ENCODE measurements at places on chromosomes 12 and 14.

DNA sequence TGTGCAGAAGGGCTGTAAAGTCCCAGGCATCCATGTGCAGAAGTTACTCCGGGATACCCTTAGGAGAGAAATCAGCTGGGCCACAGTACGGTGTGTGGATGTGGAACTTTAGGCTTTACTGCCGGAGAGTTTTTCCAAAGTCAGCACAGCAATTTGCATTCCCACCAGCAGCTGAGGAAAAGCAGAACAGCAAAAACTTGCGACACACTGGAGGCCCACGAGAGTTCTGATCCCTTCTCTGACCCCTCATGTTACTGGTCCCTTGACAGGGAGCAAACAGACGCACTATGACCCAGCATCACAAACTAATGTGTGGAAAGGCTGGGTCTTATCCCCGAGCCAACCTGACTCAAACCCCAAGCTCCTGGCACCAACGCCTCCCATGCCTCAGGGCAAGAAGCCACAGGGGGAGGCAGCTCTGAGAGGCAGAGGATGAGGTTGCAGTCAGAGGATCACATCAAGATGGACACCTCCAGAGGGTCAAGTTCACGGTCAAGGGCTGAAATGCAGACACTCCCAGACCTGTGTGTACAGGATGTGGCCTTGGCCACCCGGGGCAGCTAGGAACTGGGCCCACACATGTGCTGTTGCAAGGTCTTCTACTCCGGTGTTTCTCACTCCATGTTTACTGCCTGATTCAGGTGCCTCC lies 38.6 kb downstream of the CCDC88C start:
- DNase-seq = no peak

GRCh38 chr12:64566122-64566521 lies 44.2 kb upstream of the RASSF3 start:
- peak; percentile 58 for DNase-seq

DNA sequence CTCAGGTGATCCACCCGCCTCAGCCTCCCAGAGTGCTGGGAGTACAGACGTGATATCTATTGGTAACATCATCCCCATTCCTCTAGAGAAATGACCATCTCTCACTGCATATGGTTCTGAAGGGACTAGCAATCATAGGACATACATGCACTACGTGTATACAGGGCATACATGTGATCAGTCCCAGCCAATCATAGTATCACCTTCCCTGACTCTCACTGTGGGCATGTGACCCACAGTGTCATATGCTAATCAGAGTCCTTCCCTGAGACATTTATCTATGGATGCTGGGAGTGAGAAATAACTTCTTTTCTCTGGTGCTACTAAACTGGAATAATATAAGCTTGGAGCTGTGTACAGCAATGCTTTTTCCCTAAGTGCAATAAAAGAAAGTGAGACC lies 12.1 kb upstream of the FBXW8 start:
- no peak for DNase-seq

GRCh38 chr12:103832048-103832997 lies 8.7 kb downstream of the NT5DC3 start:
- no peak for DNase-seq

- DNase-seq = no peak
These were observed 104.3 kb upstream of the TMCC3 start for GRCh38 chr12:94754653-94755052.

DNA sequence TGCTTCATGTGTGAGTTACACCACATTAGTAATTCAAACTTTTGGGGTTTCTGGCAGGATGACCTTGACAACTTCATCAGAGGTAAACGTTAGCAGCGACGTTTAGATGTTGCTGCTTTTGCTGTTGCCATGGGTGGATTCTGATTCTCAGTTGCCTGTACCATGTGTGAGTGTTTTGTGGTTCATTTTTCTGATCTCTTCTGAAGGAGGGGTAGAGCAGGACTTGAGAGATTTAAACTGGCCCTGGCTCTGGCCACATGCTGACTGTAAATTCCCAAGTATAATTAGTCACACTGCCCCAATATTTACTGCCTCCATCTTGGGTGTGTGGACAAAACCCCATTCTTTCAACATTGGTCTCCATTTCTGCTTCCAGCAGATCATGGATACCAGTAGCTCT lies 110.4 kb downstream of the ETV6 start:
- DNase-seq = no peak

DNA sequence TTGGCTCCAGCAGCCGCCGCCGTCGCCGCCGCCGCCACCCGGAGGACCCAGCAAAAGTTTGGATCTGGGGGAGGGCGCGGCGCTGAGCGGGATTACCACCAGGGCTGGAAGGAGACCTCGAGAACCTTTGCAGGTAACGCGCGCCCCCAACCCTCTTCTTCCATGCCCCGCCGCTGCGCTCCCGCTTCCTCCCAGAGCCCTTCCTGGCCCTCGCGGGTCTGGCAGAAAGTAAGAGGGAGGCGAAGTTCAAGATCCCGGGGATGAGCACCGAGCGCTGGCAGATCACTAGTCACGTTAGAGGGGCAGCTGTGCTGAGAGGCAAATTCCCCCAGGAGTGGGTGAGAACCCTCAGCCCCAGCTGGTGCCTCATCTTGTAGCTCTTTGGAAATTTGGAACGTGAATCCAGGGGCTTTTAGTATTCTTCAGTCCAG lies 3.9 kb downstream of the FLRT2 start:
- peak; percentile 47 for DNase-seq

DNA sequence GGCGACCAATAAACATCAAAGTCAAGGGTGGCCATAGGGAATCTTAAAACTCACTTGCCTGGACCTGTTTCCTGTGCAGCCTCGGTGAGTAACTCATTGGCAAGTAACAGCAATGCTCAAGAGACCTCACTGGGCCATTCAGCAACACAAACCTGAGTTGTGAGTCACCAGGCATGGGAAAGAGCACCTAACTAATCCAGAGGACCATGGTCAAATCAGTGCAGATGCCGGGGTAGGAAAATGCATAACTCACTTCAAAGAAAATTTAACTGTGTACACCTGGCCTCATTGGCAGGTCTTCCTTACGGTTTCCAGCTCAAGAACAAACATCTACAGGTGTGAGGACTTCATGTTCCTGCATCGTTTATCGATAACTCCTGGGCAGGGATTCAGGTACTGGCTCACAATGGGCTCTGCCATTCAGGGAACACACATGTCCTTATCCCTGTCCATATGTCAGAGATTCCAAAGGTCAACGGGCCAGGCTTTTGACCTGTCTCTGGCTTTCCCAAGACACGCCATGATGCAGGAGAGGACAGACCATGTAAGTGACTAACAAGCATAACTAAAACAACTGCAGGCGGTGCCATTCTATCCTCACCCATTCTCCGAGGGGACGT lies 211.8 kb downstream of the ANO2 start:
- peak; percentile 27 for DNase-seq

DNA sequence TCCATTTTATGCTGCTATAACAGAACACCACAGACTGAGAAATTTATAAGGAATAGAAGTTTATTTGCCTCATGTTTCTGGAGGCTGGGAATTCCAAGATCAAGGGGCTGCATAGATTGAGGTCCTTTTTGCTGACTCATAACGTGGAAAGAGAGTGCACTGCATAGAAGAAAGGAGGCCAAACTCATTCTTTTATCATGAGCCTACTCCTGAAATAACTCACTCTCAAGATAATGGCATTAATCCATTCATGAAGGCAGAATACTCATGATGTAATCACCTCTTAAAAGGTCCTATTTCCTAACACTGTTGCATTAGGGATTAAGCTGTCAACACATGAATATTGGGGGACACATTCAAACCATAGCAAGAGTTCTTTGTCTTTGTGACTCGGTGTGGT lies 60.0 kb upstream of the FBXO33 start:
- peak; percentile 91 for DNase-seq

DNA sequence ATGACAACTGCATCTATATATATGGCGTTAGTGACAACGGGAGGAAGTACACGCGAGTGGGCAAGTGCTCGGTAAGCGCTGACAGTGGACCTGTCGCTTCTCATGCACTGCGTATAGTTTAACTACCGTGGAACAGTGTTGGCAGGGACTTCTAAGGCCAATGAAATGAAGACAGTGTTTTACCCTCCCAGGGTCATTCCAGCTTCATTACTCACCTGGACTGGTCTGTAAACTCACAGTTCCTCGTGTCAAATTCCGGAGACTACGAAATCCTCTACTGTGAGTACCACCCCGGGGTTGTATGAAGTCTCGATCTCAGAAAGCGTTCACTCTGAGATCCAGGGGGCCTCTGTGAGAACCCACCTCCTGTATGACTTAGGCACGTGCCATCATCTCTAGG lies 129.2 kb upstream of the EVL start:
- peak; percentile 68 for DNase-seq

- DNase-seq = no peak
These were observed 157.6 kb downstream of the PAH start for GRCh38 chr12:102759466-102759865.

DNA sequence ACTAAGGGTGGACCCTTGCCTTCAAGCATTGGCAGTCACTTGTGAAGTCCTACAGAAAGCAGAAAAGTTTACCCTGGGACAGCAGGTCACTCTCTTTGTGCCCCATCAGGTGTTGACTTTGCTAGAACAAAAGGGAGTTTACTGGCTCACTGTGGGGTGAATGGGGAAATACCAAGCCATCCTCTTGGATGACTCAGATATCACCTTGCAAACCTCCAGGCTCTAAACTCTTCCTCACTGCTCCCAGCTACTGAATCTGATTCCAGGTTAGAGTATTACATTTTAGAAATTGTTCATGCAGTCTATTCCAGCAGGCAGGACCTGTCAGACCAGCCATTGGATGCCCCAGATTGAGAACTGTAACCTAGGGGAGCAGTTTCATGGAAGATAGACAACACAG lies 7.3 kb upstream of the EDDM3B start:
- no peak for DNase-seq

DNA sequence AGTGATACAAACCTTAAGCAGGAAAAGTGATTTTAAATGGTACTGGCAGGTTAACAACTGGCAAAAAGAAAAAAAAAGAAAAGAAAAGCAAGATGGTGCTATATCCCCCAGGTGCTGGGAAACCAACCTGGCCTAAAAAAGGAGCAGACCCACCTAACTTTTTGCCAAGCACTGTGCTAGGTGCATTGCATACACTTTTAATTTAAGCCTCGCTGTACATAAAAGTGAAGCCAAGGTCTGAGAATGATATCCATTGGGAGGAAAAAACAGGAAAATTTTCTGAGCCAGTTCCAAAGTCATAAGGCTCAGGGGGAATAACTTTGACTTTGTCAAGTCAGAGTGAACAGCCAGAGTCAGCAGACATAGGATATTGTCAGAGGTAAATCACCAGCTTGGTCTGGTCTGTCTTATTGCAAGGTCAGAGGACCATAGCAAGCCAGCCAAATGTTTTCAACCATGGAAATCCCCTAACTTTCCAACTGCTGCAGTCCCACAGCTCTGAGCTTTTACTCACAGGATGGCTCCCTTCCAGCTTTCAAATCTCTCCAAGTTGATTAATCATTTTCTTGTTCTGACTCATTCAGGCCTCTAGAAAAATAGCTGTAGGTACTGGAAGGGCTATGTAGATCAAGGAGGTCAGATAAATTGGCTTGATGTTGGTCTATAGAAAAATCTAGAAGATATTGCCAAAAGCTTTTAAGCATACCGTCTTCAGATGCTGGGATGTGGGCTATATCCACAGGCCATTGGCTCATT lies 412.9 kb downstream of the RAD51B start:
- peak; percentile 98 for DNase-seq

GRCh38 chr12:57462251-57462911 lies 2.8 kb downstream of the GLI1 start:
- peak; percentile 95 for DNase-seq

- DNase-seq = no peak
These were observed 122.1 kb downstream of the CALM1 start for GRCh38 chr14:90518941-90519256.

GRCh38 chr12:56725723-56726102 lies 614 bp upstream of the NACA start:
- DNase-seq = no peak

Measured in astrocyte of the hippocampus (primary cell).